Fibroblast of skin of left biceps (primary cell): ENCODE measurements at places on chromosomes 3 and 15.

DNA sequence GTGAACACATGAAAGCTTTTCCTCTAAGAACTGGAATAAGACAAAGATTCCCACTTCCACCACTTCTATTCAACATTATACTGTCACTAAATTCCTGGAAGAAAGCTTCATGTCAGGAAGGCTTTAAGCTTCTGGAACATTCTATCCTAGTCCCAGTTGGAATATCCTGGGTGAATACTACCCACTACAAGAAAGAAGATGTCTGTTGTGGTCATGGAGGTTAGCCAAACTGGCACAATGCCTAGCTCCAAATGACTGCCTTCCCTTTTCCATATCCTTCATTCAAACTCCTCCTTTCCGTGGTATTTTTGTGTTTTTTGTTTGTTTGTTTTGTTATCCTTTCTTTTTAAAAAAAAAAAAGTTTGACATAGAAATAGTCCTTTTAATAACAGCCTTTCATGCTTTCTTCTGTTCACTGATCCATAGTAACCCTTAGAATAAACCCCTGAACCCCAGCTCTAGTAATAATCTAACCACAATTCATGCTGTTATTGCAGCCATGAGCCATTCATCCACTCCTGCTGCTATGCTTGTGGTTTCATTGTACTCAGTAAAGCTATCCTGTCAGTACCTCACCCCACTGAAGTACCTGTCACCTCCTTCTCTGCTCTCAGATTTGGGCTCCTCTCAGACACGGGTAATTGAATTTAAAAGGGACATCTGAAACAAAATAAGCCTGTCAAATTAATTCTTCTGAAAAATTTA is 447.5 kb downstream of the IGSF11 start:
- DNase-seq: no peak

GRCh38 chr3:32453346-32453745 is 49.3 kb downstream of the CMTM6 start:
- no peak for DNase-seq

DNA sequence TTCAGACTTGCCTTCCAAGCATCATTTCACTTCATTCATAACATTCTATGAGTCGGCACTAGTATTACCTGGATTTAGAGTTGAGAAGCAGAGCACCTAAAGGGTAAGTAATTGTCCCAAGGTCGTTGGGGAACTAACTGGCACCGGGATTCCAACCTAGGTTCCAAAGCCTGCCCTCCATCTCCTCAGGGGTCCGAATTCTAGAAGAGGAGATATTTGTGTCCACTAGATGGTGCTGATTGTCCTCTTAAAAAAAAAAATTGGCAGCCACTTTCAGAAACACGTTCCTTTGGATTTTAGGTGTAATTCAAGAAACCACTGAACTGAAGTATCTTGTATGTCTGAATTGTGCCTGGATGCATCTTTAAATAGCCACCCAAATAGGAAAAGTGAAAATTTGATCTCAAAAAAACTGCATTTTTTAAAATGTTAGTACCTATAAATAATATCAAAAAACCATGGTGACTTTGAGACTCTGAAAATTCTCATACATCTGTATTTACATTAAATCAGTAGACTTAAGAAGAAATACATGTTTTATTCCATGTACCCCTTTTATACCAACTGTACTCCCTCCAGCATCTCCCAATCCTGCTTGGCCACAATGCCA is 3.9 kb upstream of the FSIP1 start:
- DNase-seq: peak; percentile 48

DNA sequence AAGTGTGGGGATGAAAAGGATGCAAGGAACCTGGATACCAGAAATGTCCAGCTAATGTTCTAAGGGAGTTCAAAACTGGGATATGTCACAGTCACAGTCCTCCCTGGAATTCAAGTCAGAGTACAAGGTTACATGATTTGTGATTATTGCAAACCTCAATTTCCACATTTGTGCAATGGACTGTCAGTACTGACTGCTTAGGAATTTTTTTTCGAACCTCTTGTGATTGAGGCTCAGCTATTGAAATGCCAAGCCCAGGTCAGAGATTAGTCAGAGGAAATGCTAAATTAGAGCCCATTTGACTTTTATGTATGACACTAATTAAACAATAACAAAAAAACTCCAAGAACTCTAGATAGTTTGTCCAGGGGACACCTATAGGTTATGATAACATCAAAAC is 210.2 kb downstream of the THSD4 start:
- DNase-seq: no peak

- DNase-seq: no peak
Measured at GRCh38 chr3:26018889-26019288, 229.0 kb downstream of the OXSM start.

DNA sequence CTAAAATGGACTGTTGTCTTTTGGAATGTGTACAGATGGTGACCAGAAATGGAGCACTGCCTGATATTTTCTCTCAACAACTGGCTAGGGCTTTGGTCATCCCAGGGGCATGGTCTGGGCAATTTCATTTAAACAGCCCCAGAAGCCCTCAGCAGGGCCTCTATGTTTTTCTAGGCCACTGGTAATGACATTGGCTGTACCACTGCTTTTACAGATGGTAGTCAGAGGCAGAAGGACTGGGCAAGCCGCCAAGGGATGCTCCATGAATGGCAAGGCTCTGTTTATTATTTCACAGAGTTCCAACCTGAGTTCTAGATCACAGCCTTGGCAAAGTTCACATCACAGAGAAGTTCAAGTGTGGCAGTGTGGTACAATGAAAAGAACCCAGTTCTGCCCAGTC is 37.0 kb upstream of the LMCD1 start:
- DNase-seq: no peak

GRCh38 chr3:14810070-14810791 is 8.5 kb upstream of the FGD5 start:
- no peak for DNase-seq

- DNase-seq: no peak
Measured at GRCh38 chr3:152043620-152044019, 170.2 kb downstream of the SUCNR1 start.

DNA sequence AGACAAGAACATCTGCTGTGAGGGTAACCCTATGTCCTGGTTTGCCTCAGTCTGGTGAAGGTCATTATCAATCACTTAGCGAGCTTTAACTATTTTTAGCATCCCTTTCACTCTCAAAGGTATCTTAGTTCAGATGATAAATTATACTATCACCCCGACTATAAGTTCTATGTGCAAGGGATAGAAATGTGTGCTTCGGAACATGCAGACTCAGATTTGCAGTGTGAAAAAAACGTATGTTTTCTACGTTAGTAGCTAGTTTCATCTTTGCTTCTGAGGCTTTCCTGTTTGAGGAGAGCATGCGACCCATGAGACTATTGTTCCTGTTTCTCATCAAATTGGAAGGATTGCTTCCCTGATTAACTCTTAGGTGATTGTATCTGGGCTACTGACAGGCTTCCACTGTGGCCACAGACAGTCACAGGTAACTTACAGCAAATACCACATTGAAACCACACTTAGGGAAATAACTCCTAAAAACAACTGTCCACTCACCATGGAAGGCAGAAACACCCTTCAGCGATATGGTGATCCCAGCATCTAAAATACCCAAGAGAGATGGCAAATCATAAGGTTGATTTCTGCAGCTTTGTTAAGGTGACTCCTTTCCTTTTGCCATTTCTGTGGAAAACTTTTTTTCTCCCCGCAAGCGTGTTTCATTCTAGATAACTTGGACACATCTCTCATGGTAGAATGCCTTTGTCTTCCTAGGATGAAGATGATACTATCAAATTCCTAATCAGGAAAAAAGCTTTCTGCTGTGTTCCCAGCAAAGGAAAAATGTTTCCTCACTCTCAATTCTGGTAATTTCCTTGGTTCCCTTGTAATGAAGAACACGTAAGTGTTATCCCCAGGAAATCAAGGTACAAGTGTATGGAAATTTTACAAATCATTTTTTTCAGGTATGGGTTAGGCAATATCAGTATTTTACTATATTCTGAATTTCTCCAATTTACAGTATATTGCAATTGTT is 5.2 kb downstream of the GCSAM start:
- no peak for DNase-seq

- DNase-seq: no peak
Measured at GRCh38 chr3:183439515-183439914, 11.1 kb upstream of the MCF2L2 start.

- DNase-seq: no peak
Measured at GRCh38 chr3:50599716-50600118, 11.9 kb downstream of the CISH start.

DNA sequence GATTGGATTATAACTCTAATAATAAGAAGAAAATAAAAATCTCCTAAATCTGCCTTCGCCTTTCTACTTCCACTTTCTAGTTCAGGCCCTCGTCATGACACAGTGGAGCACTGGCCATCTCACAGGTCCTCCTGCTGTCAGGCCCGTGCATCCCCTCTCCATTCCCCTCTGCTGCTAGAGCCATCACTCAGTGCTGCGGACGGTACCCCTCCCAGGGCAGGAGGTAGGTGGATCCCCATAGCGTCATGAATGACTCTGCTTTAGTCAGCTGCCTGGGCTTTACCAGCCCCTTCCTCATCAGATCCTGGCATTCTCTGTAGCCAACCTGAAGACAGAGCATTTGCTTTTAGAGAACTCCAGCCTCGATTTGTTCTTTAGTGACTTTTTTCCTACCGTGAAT is 12.0 kb upstream of the PPP1R2 start:
- no peak for DNase-seq

- no peak for DNase-seq
Measured at GRCh38 chr3:197798863-197799262, 7.8 kb downstream of the LRCH3 start.

DNA sequence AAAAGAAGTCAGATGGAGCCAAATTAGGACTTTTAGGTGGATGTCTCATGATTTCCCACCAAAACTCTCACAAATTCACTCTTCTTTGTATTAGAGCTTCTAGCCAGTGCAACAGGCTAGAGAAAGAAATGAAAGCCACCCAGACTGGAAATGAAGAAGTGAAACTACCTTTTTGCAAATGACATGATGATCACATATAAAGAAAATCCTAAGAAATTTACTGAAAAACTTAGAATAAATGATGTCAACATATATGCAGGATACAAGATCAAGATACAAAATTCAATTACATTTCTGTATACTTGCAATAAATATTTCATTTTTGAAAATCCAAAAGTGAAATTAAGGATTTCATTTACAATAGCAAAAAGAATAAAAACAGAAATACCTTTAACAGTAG is 110.8 kb downstream of the LRIG1 start:
- no peak for DNase-seq

DNA sequence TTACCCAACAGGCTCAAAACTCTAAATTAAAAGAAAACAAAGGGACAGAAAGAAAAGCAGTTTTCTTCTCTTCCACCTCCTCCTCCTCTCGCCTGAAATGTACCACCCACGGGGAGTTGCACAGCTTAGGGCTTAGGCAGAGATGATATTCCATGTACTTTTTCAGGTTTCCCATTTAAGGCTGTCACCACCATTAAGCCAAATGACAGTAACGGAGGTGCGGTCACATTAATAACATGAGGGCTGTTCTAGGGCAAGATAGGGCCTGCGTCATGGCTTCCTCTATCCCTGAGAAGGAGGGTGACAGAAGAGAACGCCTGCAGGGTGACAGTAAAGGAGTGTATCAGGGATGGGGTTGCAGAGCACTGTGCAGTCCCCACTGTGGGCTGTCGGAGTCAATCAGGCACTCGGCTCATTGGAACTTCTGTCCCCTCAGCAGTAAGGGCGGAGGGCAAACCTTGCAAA is 51.7 kb upstream of the TJP1 start:
- DNase-seq: no peak

DNA sequence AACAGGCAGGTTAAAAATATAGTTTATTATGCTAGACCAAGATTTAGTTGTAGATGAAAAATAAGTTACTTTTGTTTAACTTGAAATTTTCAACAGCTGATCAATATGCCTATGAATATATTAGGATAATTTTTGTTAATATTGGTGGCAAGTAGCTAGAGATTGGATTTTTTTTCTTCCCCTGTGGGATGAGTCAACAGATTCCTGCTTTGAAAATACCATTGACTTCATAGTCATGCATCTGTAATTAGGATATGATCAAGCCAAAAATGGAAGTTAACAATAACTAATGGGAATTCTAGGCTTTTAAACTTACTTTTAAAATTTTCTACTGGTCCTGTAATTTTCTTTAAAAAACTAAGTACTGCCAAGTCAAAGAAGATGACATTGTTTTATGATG is 211.7 kb downstream of the ZIC1 start:
- DNase-seq: no peak

DNA sequence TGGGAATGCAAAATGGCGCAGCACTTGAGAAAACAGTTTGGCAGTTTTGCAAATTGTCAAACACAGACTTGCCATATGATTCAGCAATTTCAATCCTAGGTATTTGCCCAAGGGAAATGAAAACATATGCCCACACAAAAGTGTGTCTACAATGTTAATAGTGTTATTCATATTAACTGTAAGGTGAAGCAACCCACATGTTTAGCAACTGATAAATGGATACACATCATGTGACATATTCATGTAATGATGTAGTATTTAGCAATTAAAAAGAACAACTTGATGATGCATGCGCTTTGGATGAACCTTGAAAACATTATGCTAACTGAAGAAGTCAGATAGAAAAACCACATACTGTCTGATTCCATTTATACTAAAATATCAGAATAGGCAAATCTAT is 539.0 kb upstream of the PPP2R3A start:
- DNase-seq: no peak

GRCh38 chr3:195896361-195897080 is 11.8 kb downstream of the TNK2 start:
- DNase-seq: peak; percentile 39

- no peak for DNase-seq
Measured at GRCh38 chr15:34850121-34850520, 54.8 kb upstream of the ACTC1 start.

DNA sequence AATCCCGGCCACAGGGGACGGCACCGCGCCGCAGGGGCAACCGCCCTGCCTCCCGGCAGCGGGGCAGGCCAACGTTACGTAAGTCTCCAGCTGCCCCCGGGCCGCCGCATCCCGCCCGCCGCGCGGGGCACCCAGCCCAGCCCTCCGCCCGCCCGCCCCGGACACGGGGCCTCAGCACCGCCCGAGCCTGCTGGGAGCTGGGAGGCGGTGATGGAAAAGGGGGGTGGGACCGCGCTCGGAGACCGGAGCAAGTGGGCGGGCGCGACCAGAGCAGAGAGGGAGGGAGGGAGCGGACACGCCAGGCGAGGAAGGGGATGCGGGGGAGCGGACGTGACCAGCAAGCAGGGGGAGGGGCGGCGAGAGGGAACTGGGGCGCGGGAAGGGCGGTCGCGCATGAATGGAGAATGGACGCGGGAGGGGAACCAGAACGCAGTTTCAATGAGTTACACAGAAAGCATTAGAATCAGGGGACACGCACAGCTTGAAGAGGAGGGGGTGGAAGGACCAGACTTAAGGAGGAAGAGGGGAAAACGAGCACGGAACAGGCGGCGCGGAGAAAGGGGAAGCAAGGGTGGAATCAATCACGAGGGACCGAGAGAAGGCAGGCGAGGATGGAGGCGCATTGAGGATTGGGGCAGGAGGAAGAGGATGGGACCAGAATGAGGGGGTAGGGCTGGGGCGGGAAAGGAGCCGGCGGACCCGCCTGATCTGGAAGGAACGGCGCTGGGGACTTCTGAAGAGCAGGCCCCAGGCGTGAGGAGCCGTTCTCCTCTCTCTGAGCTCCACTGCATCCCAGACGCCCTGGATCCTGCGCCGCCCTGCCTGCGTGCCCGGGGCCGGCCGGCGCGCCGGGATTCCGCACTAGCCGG is 559 bp downstream of the PKM start:
- DNase-seq: peak; percentile 86

- DNase-seq: no peak
Measured at GRCh38 chr3:53590606-53591005, 96.2 kb downstream of the CACNA1D start.

GRCh38 chr3:186411994-186412393 is 50.0 kb upstream of the DGKG start:
- no peak for DNase-seq
